ENCODE measurements at places on chromosomes 11 and 22.

GRCh38 chr11:64656862-64657261, 65.8 kb downstream of the SLC22A12 start:
- DNase-seq: no peak

- DNase-seq: no peak
Observed at GRCh38 chr11:118136801-118137200, 15.8 kb downstream of the SCN4B start.

GRCh38 chr11:118106789-118107335, 20.1 kb upstream of the SMIM35 start:
- DNase-seq: peak; percentile 2

DNA sequence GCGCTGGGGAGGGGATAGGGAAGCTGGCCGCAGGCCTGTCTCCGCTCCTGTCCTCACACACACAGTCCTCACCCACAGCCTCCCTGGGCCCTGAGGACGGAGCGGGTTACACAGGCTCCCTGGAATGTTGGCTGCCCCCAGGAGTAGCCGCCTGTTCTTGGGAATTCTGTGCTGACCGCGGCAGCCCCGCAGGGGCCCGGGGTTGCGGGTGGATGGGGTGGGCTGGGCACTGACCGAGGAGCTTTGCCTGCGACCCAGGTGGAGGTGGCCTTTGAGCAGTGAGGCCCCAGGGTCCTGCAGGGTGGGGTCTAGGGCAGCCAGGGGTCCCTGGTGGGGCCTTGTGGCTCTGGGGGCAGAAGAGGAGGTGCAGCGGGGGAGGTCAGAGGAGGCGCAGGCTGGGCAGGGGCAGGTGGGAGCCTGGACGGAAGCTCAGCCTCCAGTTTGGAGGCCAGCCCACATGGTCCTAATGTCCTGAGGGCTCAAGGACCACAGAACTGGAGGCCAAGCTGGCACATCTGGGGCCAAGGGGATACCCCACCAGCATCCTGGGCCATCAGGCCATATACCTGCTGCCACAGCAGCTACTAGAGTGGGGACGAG, 6.6 kb upstream of the MRGPRG start:
- no peak for DNase-seq

GRCh38 chr11:89220684-89221339, 43.1 kb downstream of the TYR start:
- DNase-seq: no peak

- DNase-seq: no peak
Observed at GRCh38 chr11:87743007-87743406, 432.2 kb downstream of the RAB38 start.

GRCh38 chr22:42062506-42063170, 8.0 kb downstream of the NAGA start:
- no peak for DNase-seq

DNA sequence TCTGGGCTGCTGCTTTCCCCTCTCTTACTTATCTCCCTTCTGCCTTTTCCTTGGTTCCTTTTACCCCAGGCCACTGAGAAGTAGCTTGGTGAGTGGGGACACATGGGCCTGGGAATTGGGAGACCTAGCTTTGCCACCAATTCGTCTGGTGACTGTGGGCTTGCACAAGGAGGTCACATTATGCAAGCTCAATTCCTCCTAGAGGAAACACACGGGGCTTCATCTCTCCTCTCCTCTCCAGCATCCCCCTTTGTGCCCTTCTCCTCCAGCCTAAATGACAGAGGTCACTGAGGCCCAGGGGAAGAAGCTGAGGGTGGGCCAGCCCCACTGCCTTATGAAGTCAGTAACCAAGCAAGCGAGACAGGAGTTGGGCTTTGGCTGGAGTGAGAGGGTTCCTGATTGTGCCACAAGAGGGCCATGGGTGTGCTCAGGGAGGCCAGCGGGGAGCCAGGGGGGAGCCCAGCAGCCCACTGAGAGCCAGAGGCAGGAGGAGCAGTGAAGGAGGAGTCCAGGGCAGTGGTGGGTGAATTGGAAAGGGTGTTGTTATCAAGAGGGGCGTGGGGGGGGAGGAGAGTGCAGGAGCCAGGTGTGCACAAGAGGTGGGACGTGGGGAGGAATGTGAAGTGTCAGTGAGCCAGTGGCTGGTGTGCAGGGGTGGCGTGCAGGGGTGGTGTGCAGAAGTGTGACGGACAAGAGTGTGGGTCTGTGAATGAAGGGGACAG, 2.0 kb downstream of the CLCF1 start:
- DNase-seq: peak; percentile 70

GRCh38 chr11:72102631-72102945, 509 bp downstream of the LAMTOR1 start:
- DNase-seq: no peak

GRCh38 chr11:27976262-27976661, 131.7 kb downstream of the KIF18A start:
- DNase-seq: no peak

DNA sequence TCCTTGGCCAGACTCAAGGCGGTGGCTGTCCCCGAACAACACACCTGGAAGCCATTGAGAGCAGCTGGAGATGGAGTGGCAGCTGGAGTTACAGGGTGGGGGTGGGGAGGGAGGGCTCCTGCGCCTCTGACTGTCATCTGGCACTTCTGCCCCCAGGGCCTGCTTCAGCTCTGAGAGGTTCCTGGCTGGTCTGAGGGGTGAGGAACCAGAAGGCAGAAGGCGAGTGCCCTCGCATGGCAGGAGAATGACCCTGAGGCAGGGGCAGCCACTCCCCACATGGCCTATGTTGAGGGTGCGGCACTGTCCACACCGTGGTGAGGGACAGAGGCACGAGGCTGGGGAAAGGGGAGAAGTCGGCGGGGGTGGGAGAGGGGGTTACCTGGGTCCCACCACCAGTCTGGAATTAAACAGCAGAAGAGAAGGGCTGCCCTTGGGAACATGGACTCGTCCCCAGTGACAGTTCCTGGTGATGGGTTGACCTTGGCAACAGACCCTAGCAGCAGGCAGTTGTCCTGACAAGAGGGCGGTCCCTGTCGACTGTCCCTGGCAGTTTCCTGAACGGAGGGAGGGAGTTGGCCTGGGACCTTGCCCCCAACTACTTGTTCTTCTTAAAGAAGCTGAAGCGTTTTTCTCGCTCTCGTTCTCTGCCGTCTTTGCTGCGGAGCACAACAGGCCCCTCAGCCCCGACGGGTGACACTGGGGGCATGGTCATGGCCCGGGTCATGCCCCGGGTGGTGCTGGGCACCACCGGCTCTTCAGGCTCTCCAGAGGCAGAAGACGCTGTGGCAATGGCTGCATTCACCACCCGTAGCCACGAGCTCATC, 7.8 kb upstream of the RBM4B start:
- DNase-seq: peak; percentile 38

GRCh38 chr11:24390016-24390415, 106.8 kb upstream of the LUZP2 start:
- no peak for DNase-seq

DNA sequence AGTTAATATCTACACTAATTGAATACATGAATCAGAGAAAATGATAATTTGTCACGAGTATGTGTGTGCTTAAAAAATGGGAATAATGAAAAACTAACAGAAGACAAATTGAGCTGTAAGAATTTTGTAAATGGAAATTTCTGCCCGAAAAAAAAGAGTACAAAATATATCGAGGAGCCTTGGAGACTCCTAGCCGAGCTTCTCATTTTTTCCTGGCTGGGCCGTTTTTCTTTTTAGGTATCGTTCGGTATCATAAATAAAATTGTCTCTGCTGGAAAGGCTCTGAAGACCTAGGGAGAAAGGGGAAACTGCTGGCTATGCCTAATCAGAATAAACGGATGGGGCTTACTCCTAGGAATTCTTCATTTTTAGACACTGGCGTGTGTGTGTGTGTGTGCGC, 227.2 kb upstream of the RAG2 start:
- no peak for DNase-seq

DNA sequence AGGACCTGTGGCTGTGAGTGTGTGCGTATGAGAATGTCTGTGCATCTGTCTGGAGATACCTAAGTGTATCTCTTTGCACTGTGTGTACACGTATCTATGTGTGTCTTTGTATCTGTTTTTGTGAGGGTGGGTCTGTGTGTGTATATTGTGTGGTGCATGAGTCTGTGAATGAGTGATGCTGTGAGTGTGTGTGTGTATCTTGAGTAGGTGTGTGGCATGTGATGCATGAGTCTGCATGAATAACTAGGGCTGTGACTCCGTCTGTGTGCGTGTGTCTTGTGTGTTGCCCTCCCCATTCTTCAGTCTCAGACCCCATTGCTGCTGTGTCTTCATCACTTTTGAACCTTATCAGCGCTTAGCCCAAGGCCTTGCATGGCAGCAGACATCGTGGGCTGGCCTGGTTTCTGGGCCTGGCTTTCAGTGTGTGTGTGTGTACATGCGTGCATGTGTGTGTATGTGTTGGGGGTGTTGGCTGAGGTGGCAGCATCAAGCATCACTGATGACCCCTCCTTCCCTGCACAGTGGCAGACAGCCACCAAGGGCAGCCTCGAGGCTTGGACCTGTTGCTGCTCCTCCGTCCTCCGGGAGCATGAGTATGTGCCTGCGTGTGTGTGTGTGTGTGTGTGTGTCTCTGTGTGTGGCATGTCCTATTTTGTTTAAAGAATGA, 1.4 kb downstream of the SGSM1 start:
- DNase-seq: no peak

DNA sequence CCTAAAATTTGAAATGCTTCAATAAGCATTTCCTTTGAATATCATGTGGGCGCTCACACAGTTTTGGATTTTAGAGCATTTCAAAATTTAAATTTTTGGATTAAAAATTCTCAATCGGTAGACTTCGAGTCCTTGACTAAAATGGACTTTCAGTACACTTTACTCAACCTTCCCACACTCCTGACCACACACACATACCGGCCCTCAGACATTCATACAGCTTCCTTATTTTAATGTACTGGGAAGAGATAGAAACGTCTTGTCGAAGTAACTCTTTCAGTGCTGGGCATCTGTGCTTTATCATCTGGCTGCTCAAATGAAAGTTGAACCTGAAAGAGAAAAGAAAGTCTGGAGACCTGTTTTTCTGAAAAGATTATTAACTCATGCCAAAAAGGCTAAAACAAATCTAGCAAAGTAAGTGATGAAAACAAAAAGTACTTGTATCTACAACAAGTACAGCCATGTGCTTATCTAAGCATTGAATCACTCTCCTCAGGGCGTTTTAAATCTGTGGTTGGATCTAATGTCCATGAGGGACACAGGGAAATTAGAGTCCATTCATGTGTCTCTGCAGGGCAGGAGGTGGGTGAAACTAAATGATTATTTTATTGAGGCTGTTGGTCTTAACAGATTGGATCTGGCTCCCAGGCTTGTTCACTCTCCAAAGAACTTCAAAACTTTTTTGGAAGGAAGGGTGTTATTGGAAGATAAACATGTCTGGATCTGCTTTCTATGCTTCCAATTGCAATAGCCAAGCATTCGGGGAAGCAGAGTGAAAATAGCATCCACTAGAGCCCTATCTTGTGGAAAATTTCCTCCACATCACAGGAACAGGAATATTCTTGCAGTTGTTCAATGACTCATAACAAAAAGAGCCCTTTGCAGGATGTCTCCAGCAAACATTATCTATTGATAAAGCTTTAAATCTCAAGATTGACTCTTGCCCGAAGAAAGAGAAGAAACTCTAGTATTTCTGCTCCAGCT, 47.0 kb downstream of the CARD18 start:
- DNase-seq: no peak

- DNase-seq: no peak
Observed at GRCh38 chr11:6099577-6099976, 7.9 kb upstream of the OR56B4 start.

GRCh38 chr11:102985850-102986249, 30.3 kb upstream of the MMP13 start:
- DNase-seq: no peak

DNA sequence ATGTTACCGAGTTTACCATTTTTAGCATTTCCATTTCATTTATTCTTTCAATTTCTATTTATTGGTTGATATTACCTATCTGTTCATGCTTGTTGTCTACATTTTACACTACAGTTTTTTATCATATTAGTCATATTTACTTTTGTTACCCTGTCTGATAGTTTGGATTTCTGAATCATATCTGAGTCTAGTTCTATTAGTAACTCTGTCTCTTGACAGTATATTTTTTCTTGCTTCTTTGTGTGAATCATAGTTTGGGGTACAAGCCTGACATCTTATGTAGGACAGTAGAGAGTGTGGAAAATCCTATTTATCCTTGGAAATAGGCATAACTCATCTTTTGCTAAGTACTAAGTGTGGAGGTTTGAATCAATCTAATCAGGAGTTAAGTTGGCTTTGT, 263.9 kb upstream of the SESN3 start:
- no peak for DNase-seq

DNA sequence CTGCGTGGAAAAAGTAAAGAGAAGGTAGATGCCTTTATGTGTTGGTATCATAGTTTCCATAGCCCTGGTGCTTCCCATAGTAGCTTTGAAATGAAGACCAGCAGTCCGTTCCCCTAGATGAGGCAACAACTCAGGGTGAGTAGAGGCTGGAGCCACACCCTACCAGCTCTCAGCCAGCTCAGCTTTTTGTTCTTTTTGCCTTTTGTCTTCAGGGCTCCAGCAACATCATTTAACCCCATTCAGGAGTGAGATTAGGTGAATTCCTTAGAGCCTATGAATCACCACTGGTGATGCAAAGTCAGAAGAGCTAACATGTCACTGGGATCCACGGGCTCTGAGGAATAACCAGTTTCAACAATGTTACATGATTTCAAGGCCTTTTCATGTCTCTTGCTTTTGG, 14.0 kb upstream of the SESN3 start:
- no peak for DNase-seq

DNA sequence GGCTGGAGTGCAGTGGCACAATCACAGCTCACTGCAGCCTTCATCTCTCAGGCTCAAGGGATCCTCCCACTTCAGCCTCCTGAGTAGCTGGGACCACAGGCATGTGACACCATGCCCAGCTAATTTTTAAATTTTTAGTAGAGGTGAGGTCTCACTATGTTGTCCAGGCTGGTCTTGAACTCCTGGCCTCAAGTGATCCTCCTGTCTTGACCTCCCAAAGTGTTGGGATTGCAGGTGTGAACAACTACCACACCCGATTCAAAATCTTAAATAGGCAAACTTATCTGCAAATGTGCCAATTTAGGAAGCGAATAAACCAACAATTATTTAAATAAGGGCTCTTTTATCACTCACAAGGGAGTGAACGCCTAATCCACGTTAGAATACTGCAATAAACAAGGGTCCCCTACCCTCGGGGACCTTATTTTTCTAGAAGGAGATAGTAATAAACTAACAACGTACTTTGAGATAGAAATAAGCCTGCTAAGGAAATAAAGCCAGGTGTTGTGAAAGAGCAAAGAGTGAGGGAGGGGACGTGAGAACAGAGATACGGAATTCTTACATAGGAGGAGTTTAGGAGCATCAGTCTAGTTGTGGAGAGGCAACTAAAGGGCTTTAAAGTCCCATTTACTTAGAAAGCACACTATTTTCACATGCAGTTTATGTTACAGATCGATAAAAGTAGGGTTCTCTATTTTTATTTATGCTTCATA, 3.0 kb upstream of the WEE1 start:
- DNase-seq: no peak
